Memory B cell (primary cell): ENCODE measurements at places on chromosomes 2 and 18.

- no peak for DNase-seq
Observed at GRCh38 chr18:28740575-28740974, 563.6 kb upstream of the CDH2 start.

- no peak for DNase-seq
Observed at GRCh38 chr2:201191132-201191875, 8.4 kb downstream of the CASP10 start.

- no peak for DNase-seq
Observed at GRCh38 chr18:48788373-48788772, 162.4 kb downstream of the SMAD7 start.

GRCh38 chr18:61606759-61607158 is 273.5 kb downstream of the CDH20 start:
- no peak for DNase-seq

GRCh38 chr2:12721566-12722446 is 5.1 kb downstream of the TRIB2 start:
- DNase-seq, result no peak

DNA sequence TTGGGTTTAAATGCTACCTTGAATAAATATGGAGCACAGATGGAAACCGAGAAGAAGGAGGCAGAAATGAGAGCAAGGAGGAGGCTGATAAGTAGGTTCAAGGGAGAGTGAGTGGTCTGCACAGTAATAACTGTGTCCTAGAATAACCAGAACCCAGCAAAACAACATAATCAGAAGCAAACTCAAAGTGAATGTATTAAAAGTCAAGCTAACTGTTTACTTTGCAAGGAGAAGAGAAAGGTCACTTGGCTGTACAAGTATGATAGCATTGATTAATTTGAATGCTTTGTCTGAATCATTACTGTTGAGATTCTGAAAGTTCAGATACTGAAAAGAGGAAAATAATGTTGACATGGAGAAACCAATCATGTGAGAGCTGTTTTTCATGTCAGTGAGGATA is 258.8 kb downstream of the PLCL1 start:
- no peak for DNase-seq
